DMS153 (cell line): ENCODE measurements at places on chromosomes 7 and 10.

GRCh38 chr10:53903756-53904155, 897.3 kb downstream of the PCDH15 start:
- no peak for DNase-seq

DNA sequence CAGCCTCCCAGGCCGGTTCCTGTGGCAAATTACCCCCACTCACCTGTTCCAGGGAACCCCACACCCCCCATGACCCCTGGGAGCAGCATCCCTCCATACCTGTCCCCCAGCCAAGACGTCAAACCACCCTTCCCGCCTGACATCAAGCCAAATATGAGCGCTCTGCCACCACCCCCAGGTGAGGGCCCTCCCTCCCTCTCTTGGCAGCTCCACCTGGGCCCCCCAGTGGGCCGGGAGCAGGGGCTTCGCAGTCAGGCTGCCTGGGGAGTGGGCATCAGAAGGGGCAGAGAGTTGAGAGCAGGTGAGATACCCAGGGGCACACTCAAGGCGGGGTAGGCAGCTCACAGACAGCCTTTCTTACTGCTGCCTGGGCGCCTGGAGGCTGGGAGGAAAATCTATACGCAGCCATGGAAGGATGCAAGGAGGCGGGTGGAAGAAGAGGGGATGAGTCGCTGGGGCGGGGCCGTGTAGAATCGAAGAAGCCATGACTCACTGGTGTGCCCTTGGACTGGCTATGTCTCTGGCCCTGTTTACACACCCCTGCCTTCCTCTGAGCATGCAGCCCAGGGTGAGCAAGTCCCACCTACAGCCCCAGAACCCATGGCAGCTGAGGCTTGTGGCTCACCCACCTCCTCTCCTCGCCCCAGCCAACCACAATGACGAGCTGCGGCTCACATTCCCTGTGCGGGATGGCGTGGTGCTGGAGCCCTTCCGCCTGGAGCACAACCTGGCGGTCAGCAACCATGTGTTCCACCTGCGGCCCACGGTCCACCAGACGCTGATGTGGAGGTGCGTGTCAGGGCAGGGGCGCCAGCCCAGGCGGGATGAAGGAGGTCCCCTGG, 48.6 kb upstream of the PPIF start:
- no peak for DNase-seq

DNA sequence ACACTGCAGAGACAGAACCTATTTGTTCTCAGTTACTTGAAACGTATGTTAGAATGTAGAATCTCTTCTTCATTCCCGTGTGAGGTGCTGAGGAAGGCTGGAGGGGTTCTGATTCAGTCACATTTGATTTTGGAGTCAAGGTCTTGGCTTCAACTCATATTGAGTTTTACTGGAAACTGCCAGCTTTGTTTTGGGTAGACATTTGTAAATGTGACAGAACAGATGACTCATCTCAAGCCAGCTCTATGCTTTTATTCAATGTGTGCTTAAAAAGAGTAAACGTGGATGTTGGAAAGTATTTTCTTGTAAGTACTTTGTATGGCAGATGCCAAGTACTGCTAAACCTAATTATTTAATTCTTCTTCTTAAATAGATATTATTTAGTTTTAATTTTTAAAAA, 780.8 kb upstream of the C7orf33 start:
- DNase-seq = peak; percentile 15

- no peak for DNase-seq
Observed at GRCh38 chr7:68888971-68889385, 709.3 kb upstream of the AUTS2 start.

GRCh38 chr7:108413782-108414492, 42.3 kb downstream of the NRCAM start:
- DNase-seq = no peak

GRCh38 chr7:98051118-98051744, 55.4 kb upstream of the LMTK2 start:
- peak; percentile 27 for DNase-seq

- no peak for DNase-seq
Observed at GRCh38 chr7:96665689-96666088, 44.0 kb downstream of the SEM1 start.

DNA sequence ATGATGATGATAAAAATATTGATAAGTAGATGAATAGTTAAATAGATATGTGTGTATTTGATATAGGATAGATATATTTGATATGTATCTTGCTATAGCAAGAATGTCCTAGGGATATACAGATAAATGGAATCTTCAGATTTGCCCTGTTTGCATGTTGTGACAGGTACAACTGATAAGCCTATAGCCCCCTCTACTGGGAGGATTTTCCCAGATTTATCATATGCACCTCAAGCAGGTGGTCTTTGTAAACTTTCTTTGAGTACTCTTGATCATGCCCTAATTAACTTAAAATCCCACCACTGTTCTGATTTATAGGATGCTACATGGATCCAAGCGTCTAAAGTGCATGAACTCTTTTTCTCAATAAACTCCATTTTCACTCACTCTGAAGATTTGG, 1050.7 kb downstream of the SORCS3 start:
- DNase-seq = no peak

DNA sequence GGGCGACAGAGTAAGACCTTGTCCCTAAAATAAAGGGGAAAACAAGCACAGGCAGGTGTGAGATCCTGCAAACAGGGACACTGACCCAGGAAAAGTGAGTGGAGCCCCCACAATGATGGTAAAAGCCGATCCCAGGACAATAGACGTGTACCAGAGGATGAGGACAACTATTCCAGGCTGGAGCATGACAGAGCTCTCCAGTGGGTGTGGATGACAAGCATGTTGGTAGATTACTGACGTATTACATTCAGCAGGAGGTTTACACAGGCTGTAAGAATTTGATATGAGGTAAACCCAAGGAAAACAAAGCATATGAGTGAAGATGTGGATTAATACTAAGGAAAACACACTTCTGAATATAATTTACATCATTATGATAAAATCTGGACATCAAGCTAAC, 27.8 kb upstream of the SMURF1 start:
- DNase-seq = no peak

- no peak for DNase-seq
Observed at GRCh38 chr7:105651798-105652197, 70.5 kb upstream of the EFCAB10 start.

DNA sequence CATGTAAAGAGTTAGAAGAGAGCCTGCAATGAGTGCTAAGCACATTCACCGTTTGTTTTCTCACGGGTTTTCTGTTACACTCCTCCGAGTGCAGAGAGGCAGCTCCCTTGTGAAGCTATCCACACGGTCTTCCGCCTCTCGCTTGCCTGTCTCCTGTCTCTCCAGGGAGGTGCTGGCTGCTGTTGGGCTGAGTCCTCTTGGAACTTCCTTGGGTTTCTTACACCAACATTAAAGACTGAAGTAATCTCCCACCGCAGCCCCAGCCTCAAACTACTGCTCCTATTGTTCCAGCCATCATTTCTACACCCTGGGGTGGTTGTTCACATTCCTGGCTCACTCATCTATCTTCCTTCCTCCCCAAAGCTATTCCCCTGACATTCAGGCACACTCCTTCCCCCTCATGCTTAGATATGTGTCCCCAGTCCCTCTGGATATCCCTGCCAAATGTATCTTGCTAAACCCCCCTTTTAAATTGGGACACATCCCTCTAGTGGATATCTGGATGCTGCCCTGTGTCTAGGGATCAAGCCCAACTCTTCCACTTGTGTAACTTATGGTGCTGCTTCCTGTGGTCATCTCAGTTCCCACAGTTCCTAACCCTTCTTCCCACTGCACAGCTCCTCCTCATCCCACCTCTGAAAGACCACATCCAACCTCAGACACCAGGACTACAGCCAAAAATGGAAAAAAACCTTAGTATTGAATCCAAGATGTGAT, 14.1 kb downstream of the ESYT2 start:
- DNase-seq = peak; percentile 68

- DNase-seq = no peak
Observed at GRCh38 chr10:129946859-129947258, 17.2 kb downstream of the EBF3 start.

DNA sequence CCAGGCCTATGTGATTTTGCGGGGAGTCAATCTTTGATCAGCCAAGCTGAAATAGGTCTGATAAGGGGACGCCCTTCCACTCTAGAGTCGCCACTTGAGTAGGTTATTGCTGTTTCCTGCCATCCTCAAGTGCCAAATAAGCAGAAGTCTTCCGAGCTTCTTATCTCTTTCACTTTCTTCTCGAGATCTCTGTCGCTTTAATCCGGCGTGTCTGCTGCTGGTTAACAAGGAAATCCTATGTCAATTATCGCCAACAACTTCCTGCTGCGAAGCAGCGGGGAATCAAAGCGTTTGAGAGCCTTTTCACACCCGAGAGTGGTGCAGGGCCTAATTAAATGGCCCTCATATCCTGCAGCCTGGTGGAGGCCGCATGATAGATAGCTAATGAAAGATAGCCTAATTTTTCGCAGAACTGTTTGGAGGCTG, 215.9 kb downstream of the RAB11FIP2 start:
- DNase-seq = peak; percentile 74

GRCh38 chr10:36038316-36038955, 396.3 kb upstream of the FZD8 start:
- DNase-seq = no peak

DNA sequence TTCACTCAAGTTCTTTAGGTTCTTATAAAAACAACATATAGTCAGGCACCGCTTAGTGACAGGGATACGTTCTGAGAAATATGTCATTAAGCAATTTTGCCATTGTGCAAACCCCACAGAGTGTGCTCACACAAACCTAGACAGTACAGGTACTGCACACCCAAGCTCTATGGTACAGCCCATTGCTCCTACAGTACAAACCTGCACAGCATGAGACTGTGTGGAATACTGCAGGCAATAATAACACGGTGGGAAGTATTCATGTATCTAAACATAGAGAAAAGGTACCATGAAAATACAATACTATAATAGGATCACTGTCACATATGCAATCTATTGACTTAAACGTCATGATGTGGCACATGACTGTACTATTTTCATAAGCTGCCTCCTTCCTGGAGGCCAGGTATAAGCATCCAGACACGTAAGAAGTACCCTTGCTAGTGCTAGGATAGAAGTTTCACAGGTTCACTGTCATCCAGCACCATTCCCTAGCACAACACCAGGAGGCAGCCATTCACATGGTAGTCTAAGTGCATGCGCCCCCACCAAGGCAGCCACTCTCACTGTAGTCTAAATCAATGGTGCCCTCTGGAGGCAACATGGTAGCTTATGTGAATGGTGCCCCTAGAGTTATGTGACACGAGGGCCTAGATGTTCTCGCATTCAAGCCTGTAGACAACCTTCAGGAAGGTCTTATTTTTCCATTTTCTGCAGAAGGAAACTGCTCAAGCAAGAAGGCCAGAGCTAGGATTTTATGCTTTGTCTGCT, 98.5 kb downstream of the ARHGAP22 start:
- no peak for DNase-seq

- no peak for DNase-seq
Observed at GRCh38 chr7:22331704-22332103, 25.2 kb downstream of the RAPGEF5 start.

DNA sequence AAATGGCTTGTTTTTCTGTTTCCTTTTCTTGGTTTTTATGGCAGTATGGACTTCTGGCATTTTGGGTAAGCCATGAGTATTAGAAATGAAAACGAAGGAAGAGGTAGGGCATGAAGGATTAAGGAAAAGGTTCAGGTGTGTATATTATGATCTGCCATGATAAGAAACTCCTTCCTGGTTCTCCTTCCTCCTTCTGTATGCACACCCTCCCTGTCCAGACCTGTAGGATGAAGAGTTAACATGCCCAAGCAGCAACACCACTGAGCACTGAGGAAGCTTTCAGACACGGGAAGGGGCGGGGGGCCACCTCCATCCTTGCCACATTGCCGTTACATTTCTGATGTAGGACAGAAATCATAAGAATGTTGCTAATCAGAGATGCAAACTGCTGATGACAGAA, 361.0 kb upstream of the ZMIZ1 start:
- DNase-seq = no peak

DNA sequence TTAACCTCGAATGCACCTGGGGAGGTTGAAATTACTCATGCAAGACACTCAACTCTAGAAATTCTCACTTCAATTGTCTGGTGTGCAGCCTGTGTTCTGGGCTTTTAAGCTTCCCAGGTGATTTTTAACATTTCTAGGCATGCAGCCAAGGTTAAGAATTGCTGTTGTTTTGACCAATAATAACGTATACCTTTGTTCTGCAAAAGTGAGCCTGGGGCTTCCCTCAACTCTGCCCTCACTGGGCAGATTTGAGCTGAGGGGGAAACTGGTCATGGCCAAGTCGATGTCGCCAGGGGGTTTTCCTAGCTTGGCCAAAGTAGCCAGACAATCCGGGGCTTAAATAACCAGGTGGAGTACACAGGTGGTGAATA, 568 bp downstream of the PRSS2 start:
- no peak for DNase-seq

- DNase-seq = no peak
Observed at GRCh38 chr7:111744501-111745155, 182.3 kb upstream of the IMMP2L start.

DNA sequence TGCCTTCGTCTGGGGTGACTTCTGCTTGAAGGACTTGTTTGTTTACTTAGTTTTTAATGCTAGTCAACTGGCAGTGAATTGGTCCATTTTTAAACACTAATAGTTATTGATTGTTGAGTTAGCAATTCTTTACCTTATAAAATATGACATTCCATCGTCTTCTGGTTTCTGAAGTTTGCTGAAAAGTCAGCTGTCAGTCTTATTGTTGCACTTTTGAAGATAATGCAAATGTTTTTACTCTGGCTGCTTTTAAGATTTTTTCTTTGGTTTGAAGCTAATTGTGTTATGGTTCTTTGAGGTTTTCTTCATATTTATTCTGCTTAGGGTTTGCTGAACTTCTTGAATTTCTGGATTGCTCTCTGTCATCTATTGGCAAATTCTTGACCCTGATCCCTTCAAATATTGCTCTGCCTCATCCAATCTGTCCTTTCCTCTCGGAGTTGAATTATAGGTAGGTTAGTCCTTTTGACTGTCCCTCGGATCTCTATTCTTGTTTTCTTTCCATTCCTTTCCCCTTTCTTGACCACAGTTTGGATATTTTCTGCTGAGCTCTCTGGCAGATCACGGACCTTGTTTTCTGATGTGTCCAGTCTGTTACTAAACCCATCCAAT, 24.2 kb downstream of the MGMT start:
- DNase-seq = peak; percentile 38

GRCh38 chr10:117163061-117163953, 25.2 kb upstream of the VAX1 start:
- DNase-seq = no peak

GRCh38 chr10:100551738-100552137, 16.0 kb downstream of the HIF1AN start:
- no peak for DNase-seq

DNA sequence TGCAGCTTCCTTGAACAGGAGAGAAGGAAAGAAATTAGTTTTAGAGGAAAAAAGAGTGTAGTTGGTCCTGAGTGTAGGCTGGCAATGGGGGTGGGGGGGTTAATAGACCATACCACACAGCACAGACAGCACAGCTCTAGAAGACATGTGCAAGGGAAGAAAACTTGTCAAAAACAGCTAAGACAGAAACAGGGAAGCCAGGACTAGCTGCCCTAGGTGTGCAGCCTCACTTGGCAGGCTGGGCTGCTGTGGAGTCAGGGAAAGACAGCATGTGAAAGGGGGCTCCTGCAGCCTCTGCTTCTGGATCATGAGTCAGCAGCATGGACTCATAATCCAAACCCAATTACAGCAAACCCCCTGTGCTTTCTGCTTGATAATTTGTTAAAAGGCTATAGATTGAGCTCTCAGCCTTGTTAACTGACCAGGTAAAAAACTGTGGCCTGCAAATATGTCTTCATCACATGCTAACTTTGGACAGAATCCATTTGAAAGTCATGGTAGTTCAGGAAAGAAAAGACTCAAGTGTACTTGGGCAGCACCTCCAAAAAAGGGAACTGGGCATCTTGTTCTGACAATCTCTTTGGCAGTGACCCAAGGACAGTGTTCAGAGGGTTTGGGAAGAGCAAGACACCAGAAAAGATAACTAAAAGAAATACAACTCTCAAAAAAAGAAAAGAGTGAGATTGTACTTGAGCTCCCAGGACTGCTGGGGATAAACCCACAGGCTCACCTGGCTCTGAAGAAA, 142.2 kb upstream of the VWC2 start:
- no peak for DNase-seq
